ENCODE measurements at places on chromosomes 5 and 9. TPM values are rescaled to one million over a fixed set of nuclear protein-coding genes. Genes with fewer than 3 reads are reported as not detected.

ALDH1A1 gene
- not detected for total RNA-seq

ADGRD2 gene
- total RNA-seq: not detected

NR4A3 gene
- total RNA-seq: 69.5 TPM

KYAT1 gene
- 12.2 TPM for total RNA-seq

ENTPD8 gene
- total RNA-seq: not detected

MAP1B gene
- not detected for total RNA-seq

KIF20A gene
- 18.8 TPM for total RNA-seq

DNA sequence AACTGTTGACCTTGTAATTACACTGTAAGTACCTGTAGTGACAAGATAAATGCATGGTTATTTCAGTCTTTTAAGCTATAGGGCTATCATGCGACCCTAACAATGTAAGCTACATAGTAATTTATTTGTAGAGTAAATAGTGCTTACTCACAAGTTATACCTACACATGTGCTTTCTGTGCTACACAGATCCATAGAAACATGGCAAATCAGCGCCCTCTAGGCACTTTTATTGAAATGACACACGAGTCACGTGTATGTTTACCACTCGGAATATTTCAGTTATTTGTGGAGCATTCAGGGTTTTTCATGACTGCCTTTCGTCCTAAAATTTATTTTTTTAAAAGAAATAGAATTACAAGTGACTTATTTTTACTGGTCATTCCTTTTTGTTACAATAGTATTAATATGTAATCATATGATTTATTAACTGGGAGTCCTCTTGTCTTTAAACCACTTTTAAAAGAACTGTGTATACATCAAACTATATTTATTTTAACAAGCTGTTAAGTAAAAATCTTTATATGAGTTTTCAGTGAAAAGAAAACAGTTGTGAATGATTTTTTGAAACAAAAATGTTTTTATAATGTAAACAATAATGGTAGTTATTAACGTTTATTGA lies 1242.3 kb upstream of the WWC1 start:
- DNase-seq: no peak

DNA sequence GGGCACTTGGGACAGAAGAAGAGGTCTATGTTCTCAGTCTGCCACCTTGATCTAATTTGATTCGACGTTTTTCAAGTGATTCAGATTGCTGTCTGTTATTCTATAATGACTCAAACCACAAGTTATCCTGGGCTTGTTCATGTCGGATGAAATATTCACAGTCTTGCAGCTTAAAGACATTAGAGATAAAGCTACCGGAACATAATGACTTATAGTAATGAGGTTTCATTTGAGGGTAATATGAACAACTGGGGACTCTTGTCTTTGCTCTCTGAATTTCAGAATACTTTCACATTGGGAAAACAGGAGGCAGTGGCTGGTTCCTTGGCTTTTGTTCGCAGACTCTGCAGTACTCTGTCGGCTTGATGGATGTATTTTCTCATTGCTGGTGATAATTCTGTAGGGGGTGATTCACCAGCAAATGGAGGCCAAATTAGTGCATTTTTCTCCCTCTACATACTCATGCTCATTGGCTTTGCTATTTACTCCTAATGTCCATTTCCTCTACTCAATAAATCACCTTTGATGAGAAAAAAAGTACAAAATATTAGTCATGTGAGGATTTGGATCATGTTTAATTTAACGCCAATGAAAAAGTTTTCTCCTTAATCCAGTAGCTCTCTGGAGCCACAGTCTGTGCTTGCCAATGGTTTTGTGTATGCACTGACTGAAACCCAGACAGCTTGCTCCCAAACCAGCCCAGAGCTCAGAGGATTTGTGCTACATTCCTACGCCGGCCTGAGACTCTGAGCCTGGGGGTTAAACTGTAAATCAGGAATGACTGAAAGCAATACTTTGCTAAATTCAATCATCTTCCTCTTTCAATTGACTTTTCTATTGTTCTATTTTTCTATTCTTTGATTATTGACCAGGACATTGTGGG lies 154.7 kb upstream of the ANKH start:
- DNase-seq: no peak

- no peak for DNase-seq
Observed at GRCh38 chr5:34833976-34834793, 4.8 kb upstream of the TTC23L start.

- DNase-seq: no peak
Observed at GRCh38 chr5:67102708-67103107, 93.9 kb downstream of the CD180 start.

- DNase-seq: no peak
Observed at GRCh38 chr5:103256178-103256577, 2.4 kb upstream of the MACIR start.

DNA sequence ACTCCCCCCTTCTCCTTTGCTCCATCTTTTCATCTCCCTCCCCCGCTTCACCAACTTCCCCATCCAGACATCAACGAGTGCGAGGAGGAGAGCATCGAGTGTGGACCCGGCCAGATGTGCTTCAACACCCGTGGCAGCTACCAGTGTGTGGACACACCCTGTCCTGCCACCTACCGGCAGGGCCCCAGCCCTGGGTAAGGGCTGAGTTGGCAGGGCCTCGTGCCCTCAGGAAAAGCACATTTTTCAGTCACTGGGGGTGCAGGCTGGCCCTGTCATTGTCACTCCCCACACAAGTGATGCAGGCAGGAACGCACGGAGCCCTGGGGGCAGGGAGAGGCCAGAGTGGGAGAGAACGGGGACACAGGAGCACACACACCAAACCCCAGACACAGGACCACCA lies 12.4 kb upstream of the ASS1 start:
- DNase-seq: no peak

DNA sequence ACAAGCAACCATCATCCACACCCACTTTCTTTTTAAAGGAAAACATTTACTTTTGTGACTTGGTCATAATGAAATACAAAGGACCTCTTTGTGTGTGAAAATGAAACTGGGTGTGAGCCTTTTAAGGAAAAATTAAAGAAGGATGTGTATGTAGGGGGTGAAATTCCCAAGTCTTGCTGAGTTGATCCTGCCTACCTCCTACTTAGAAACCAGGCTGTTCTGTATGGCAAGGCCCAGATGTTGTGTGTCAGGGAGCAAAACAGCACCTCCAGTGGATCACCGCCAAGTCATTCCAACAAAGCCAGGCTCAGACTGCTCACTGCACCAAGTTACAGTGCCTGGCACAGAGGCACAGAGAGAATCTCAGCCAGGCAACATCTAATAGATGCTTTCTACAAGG lies 198.5 kb upstream of the FBN2 start:
- no peak for DNase-seq

GRCh38 chr5:147818290-147818689 lies 13.2 kb downstream of the SPINK1 start:
- DNase-seq: no peak

- no peak for DNase-seq
Observed at GRCh38 chr9:124450241-124450924, at the start of gene ADGRD2. ADGRD2 (plus strand) TSS chr9:124450451; CDS start chr9:124451667, 1,216 bp downstream.

GRCh38 chr5:124887223-124887622 lies 140.8 kb upstream of the ZNF608 start:
- DNase-seq: no peak

DNA sequence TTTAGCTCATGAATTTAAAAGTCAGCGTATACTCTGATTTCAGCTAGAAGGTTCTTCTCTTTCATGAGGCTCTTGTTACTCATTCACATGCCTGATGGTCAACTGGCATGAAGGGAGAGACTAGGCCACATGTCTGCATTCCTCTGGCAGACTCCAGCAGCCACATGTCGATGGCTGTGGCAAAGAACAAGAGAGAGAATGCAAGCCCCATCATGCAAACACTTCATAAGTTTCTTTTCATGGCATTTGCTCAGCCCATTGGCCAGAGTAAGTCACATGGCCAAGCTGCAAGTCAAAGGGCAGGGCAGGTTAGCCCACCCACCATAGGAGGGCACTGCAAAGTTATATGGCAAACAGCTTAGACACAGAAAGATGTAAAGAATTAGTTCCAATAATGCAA lies 5.4 kb downstream of the KCNV2 start:
- DNase-seq: no peak

DNA sequence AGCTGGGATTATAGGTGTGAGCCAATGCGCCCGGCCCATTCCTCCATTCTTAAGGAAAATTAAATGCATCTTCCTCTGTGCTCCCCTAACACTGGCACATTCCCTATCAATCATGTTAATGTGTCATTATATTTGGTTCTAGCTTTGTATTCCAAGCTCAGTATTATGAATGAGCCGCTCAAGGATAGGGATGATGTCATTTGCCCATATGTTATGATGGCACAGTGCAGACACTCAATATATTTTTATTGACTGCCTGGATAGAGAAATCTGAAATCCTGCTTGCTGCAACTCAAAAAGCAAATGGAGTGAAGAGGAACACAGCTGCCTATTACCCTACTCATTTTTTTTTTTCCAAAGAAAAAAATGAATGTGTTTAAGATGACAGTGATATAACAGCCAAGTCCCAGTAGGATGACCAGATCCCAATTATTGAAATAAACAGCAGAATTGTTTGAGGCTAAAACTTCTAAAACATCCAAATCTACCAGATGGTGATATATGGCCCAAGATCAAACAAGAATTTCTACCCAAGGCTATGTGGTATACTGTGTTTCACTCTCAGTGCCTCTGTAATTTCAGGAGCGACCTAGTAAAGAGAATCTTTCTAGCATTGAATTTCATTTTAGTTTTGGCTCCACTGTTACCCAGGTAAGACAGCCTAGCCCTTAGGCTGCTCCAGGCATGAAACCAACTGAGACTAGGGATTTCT lies 16.3 kb downstream of the SUSD1 start:
- DNase-seq: no peak

- DNase-seq: no peak
Observed at GRCh38 chr5:173625673-173626504, 9.4 kb upstream of the BOD1 start.

- no peak for DNase-seq
Observed at GRCh38 chr5:136769900-136770684, 404.7 kb upstream of the TRPC7 start.

DNA sequence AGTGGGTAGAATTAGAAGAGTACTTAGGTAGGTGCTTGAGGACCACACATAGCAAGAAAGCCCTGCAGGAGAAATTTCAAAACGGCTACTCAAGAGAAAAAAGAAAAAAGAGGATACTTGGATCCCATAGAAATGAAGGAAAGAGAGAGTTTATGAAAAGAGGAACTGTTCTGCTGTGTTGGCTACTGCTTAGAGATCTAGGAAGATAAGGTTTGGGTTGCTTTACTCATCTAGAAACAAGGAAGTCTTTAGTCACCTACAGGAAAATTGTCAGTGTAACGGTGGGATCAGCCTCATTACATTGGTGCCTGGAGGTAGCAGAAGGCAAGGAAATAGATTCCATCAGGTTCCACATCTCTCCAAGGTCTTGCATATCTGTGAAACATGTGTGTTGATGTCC lies 14.8 kb upstream of the C5orf46 start:
- no peak for DNase-seq

GRCh38 chr5:26024774-26025173 lies 1013.6 kb downstream of the CDH9 start:
- DNase-seq: no peak

GRCh38 chr9:5892456-5893133 lies 1.9 kb downstream of the MLANA start:
- no peak for DNase-seq

- DNase-seq: no peak
Observed at GRCh38 chr5:3517348-3517747, 78.3 kb upstream of the IRX1 start.

DNA sequence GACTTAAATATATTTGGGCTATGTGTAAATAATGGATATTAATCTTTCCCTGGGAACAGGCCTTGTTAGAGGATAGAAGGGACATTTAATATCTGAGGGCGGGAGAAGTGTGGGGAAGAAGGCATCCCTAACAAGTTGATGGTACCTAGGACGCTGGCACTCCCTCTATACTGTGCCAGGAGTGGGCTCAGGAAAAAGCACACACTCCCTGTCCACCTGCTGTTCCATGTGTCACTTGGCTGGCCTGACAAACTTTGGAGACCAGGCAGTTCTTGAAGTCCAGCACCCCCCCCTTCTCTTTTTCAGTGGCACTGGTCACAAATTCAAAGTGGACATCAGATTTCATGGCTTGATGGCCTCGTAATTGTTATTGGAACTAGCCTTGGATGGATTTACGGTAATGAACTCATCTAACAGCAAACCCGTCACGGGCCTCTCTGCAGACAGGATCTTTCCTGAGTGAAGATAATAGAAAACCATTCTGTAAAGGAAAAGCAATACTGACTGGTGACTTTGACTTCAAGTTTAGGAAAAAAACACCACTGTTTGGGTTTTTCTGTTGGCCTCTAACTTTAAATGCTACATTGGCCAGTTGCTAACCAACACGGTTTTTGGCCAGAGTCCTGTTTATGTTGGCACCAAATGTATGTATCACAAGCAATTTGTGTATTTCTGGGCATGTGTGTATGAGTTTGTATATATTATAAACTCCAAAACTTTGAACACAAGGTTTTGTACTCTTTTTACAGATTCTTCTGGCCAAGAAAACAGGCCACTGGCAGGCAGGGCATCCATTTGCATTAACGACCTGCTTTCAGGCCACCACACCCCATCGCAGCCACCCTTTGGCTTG lies 552.6 kb downstream of the CCDC171 start:
- DNase-seq: no peak

DNA sequence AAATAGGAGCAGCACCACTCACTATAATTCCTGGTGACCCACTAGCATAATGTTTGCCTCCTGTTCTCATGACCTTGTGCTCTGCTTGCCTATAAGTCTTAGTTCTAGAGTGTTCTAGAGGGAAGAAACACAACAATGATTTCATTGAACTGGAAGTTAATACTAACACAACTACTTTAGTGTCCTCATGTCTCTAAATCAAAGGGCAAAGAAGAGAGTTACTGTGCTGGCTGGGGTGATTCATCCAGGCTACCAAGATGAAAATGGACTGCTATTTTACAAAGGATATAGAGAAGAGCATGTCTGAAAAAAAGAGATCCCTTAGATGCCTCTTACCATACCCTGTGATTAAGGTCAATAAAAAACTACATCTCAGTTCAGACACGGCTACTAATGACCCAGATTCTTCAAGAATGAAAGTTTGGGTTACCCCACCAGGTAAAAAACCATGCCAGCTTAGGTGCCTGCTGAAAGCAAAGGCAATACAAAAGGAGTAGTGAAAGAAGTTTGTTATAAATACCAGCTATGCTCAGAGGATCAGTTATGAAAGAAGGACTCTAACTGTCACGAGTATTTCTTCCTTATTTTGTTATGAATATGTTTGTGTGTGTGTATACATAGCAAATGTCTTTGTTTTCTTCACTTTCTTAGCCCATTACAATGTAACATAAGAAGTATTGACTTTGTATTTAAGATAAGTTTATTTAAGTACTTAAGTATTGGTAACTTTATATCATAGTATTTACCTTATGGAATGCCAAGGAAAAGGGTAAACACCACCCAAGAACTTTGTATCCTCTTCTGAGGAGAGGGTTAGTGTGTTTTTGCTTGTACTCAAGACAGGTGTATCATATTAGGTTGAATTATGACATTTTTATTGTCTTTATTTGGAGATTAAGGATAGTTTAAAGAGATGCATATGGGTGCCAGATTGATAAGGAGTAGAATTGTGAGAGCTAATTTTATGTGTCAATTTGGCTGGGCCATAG lies 314.1 kb upstream of the PTGER4 start:
- no peak for DNase-seq

GRCh38 chr9:129094387-129095169 lies 13.7 kb downstream of the DOLPP1 start:
- no peak for DNase-seq
